ENCODE measurements at places on chromosomes 13 and 19.
A peak's percentile ranks its signal among the peaks of the same experiment; 100 is the strongest.

DNA sequence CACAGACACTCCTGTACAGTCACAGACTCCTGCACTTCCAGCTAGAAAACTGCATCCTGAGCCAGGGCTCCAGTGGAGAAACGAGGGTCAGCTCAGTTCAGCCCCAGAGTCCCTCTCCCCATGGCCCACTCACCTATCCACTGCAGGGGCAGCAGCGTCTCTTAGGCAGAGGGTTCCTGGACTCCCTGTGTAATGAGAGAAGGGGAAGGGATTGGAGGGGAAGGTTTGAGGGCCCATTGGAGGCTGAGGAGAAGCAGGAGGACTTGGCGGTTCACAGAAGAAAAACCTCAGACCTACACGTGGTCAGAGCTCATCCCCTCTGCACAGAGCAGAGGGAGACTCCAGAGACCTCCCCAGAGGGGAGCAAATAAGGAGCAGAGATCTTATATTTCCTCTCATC, 9.2 kb upstream of the CEACAM18 start:
- H3K4me3 ChIP-seq = no peak overlapping the region
- no peaks in the 10 kb centered on the region for H3K36me3 ChIP-seq
- DNase-seq = no peak
- H3K4me1 ChIP-seq = peaks cover 8% of the 10 kb centered on the region
- no peaks in the 10 kb centered on the region for H3K27me3 ChIP-seq

DNA sequence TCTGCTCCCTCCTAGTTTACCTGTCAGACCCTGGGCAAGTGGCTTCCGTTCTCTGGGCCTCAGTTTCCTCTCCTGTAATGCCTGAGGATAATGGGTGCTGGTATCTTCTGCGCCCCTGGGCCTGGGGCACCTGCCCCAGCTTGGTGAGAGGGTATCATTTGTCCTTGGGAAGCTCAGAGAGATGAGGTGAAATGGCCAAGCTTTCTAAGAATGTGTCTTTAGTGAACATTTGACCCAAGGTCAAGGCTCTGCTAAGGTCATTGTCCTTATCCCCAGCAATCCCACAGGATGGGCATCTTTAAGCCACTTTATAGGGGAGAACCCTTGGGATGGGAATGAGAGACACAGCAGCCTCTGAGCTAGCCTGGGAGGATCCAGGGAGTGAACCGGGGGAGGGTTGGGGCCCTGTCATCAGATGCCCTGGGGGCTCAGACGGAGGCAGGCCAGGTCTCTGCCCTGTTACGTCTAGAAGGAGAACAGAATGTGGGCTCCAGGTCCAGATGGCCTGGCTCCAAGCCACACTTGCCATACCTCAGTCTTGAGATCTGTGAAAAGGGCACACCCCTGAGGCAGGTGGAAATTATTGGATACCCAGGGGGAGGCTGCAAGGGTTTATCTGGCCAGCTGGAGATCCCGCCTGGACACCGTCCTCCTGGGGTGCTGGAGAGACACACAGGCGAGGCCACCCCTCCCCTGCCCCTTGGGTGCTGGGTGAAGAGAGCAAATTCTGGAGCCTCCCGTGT, 1.1 kb upstream of the NFIC start:
- H3K36me3 ChIP-seq = no peaks in the 10 kb centered on the region
- peak overlapping the region; percentile 78 for H3K27ac ChIP-seq
- H3K4me3 ChIP-seq = no peak overlapping the region
- no peak for DNase-seq

DNA sequence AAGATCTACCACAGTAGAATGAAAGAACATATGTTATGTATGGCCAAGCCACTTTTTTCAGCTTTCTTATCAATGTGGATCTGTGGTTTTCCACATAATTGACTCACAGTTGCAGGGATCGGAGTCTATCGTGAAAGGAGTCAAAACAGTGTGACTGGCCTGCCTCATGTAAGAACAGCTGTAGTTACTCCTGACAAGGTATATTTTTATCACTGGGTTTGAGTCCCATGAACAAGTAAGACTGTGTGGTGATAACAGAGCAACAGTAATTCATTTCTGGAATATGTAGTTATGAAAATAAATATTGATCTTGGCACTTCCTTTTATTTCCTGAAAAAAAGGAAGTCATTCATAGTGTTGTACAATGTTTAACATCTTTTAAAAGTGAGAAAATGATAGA, 416.6 kb downstream of the KLF12 start:
- peak; percentile 32 for DNase-seq
- no peaks in the 10 kb centered on the region for H3K27me3 ChIP-seq
- no peak overlapping the region for H3K4me3 ChIP-seq
- peaks cover 49% of the 10 kb centered on the region for H3K4me1 ChIP-seq

DNA sequence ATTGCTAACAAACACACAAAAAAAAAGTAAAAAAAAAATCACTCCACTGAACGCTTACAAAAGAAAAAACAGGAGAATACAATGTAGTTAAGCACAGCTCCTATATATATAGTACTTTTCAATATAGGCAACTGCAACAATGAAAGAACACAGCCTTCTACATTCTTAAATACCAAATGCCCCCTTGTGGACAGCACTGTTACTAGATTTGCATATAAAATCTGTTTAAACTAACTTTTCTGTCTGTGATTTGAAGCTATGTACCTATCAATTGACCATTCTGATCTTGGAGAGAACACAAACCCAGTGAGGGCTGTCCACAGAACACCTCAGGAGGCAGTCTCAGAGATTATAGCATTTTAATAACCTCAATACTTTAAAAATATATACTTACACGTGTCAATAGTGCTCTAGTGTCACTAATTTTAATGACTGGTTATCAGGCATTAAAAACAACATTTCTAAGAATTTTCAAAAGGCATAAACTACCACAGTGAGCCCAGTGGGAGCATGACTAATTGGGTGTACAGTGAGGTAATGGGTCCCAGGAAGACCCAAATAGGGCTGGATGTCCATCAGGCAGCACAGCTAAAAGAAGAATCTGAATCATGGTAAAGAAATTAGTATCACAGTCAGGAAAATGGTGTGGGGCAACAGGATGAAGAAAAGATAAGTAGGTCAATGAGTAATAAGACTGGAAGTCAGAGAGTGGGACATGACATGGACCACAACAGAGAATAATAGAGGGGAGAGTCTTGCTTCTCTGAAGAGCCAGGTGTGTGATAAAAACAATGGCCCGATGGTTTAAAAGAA, 22.2 kb downstream of the CCDC169 start:
- no peak overlapping the region for H3K4me3 ChIP-seq
- no peaks in the 10 kb centered on the region for H3K4me1 ChIP-seq
- peak; percentile 6 for DNase-seq
- no peaks in the 10 kb centered on the region for H3K27me3 ChIP-seq
- H3K27ac ChIP-seq = no peak overlapping the region

DNA sequence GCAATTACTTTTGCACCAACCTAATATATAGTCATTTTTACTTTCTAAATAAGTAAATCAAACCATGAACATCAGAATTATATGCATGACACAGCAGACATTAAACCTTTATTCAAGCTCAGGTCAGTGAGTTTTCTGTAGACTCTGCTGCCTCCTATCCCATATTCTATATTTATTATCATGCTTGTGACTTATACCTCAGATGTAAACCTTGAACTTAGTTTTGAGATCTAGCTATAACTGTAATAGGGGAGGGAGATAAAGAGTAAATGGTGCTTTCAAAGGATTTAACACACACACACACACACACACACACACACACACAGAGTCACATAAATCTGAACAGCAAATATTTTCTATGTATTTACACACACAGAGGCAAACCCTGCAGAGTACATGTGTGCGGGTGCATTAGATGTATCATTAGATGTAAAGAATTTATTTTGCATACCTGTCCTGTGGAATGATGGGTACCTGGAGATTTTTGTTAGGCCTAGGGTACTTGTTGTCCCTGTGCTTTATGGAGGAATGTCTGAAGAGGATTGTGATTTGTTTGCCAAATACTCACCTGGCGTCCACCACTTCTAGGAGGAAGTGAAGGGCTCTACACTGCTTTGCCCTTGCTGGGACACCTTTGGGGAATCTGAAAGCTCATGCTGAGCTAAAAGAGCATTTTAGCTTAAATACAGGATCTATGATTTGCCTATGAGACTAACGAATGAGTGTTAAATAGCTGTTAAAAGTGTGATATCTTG, 521.9 kb downstream of the KLF5 start:
- no peaks in the 10 kb centered on the region for H3K27me3 ChIP-seq
- no peak overlapping the region for H3K27ac ChIP-seq
- no peaks in the 10 kb centered on the region for H3K36me3 ChIP-seq
- no peaks in the 10 kb centered on the region for H3K4me1 ChIP-seq
- DNase-seq = no peak
